ENCODE measurements at places on chromosomes 1 and 21. TPM values are rescaled to one million over a fixed set of nuclear protein-coding genes. Genes with fewer than 3 reads are reported as not detected.

The NCAM2 gene
- total RNA-seq: 5.7 TPM

The OR6K3 gene
- total RNA-seq: not detected

The ANKRD35 gene
- total RNA-seq: 4.1 TPM

The TTC22 gene
- total RNA-seq: not detected

The OR2G3 gene
- not detected for total RNA-seq

The PPOX gene
- 11.8 TPM for total RNA-seq

The HPDL gene
- 2.8 TPM for total RNA-seq

The LEFTY2 gene
- total RNA-seq: not detected

The GNG12 gene
- 127 TPM for total RNA-seq

The PAFAH2 gene
- total RNA-seq: 3.2 TPM

The C1orf87 gene
- not detected for total RNA-seq

The FMO3 gene
- 1.2 TPM for total RNA-seq

The TRPM2 gene
- total RNA-seq: not detected

The NHLH1 gene
- total RNA-seq: not detected

The GREM2 gene
- 0.43 TPM for total RNA-seq
